ENCODE measurements at places on chromosomes 1 and 21.

- no peak for DNase-seq
Measured at GRCh38 chr1:119959268-119960220, 63.2 kb upstream of the ADAM30 start.

DNA sequence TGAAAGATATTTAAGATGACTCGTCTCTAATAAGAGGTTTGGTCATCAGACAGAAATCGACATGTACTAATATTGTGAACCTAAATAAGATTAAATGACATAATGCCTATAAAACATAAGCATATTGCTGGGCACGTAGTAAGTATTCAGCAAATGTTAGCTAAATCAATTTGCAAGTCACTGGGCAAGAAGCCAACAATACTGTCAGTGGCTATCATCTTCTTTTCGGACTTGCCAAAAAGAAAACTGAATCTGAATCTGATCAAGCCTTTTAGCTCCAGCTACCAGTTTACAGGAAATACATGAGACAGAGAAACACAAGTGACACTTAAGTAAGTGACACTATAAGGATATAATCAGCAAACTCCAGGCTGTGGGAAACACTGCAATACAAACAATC is 46.0 kb downstream of the RPL5 start:
- DNase-seq: peak; percentile 10

- no peak for DNase-seq
Measured at GRCh38 chr1:9376886-9377333, 84.2 kb downstream of the SPSB1 start.

DNA sequence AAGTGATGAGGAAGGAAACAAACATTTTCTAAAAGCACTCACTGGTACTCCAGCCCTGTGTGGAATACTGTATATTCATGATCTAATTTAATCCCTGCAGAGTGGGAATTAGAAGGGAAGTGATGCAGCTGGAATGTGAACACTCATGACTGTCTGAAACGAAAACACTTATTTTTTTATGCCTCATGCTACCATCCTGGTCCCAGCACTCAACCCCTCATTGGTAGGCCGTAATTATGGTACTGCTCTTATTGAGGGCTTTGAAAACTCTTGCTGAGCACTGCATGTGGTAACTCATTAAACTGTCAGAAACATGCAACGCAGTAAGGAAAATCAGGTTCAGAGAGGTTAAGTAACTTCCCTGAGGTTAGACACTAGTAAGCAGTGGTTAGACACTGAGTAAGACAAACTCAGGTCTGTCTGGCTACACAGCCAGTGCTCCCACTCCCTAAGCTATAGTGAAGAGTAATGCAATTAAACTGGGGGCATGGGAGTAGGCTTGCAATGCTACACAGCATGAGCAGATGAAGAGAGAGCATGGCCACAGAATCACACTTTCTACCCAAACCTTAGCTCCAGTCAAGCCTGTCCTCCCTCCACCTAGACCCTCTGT is 17.3 kb upstream of the TNFSF4 start:
- DNase-seq: no peak

DNA sequence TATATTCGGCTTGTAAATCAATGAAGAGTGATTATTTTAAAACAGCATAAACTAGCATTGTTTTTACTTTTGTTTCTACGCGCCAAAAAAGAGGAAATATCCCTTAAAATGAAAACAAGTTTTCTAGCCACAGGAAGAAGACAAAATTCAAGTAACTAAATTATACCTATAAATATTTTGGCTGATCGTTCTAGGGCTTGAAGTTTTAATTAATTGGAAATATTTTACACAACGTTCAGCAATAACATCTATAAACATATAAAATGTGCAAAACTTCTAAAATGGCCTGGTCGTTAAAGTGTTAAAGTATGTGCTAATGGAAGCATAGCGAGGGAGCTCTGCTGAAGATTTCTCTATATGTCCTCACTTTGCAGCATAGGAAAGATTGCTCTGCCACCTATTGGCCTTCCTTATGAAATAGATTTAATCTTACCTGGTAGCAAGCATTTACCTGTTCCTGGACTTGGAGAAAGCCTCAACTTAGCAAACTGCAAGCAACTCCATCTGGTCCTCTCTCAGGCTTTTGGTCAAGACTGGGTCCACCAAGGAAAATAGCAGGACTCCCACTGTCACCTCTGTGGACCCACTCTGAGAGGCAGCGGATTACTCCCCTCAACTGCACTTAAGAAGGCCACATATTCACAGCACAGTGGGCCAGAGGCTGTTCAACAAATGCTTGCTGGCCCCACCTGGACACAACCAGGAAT is 351.3 kb upstream of the RUNX1 start:
- DNase-seq: peak; percentile 65

GRCh38 chr1:78716186-78716585 is 66.6 kb downstream of the IFI44 start:
- no peak for DNase-seq

DNA sequence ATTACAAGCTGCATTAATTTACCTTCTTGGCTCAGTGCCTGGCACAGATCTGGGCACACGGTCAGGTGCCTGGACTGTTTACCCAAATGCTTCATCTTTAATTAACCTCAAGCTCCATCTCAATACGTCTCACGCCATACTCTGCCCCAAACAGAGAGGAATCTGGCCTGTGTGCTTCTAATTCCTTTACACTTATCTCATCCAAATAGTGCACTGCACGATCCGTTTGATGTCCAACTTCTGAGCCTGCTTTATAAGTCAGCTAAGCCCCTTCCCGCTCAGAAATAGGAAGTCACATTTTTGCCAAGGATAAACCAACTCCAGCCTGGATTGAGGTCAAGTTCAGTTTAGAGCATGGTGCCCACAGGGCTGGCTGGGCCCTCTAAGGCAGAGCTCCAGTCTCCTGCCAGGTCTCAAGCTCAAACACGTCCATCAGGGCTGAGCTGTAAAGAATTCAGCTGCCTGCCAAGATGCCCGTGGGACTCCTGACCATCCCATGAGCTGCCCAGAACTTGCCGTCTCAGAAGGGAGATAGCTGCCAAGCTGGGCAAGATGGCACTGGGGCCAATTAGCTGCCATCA is 233.5 kb downstream of the TRABD2B start:
- no peak for DNase-seq

DNA sequence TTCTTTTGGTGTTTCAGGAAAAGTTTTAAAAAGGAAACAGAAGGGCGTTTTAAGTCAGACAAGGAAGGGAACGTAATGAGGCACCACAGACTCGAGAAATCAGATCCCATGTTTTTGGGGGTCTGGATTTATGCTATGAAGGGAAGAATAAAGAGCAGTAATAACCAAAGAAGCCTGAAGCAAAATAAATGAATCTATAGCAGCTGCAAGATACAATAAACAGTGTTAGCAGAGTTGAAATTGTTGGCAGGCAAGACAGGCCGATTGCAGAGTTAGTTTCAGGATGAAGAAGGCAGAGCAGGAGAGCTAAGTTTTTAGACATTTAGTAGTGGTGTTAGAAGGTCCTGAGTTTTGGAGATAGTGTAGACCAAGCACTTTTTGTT is 425 bp downstream of the DDR2 start:
- no peak for DNase-seq

GRCh38 chr1:2777424-2778219 is 23.9 kb downstream of the TTC34 start:
- DNase-seq: no peak

DNA sequence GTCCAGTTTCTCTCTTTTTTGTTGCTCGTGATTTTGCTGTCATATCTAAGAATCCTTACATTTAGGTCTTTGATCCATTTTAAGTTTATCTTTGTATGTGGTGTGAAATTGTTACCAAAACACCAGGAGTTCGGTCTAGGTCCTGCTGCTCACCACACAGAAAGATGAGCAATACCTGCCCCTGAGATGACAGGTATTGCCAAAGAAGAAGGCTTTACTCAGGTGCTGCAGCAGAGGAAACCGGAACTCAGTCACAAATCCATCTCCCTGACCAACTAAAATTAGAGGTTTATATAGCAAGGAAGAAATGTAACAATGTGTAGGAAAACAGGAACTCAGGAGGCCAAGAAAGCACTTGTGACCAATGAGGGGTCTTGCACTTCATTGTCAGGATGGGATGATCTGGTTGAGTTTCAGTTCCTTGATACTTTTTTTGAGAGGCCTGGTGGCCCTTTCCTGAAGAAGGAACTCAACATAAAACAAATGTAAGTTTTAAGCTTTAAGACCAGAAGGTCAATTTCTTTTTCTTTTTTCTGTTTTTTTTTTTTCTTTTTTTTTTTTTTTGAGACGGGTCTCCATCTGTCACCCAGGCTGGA is 16.5 kb upstream of the SETDB1 start:
- no peak for DNase-seq
